GM12891 (cell line): ENCODE measurements at places on chromosomes 4 and X.

GRCh38 chr4:83724485-83725335, 188.8 kb downstream of the GPAT3 start:
- no peak for DNase-seq

DNA sequence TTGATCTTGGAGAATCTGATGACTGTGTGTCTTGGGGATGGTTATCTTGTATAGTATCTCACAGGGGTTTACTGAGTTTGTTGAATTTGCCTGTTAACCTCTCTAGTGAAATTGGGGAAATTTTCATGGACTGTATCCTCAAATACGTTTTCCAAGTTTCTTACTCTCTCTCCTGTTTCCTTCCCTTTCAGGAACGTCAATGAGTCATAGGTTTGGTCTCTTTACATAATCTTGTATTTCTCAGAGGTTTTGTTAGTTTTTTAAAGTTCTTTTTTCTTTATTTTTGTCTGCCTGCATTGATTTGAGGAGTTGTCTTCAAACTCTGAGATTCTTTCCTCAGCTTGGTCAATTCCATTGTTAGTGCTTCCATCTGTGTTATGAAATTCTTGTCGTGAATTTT, 227.7 kb upstream of the GPRIN3 start:
- no peak for DNase-seq

DNA sequence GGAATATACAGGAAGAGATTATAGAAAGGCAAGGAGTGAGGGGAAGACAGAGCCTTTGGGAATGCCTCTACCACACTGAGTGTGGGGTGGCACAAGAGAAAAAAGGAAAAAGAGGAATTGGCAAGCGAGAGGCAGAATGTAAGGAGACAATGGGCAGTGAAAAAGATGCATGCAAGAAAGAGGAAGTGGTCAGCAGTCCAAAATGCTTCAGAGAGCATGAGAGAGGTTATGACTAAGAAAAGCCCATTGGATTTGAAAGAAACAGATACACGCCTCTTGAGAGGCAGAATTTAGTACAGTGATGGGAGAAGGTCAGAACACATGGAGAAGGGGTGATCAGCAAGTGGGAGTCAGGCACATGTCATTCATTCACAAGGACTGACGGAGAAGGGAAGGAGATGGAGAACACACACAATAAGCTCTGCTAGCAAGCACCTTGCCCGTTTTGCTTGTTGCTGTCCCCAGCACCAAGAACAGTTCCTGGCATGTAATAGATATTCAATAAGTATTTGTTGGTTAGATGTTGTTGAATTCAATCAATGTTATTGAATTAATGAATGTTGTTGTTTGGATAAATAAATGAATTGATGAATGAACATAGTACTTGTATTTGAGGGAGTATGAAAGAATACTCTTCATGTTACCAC, 6.3 kb downstream of the DCHS2 start:
- DNase-seq: no peak

- DNase-seq: no peak
Measured at GRCh38 chrX:30504309-30504708, 73.3 kb downstream of the TASL start.

- no peak for DNase-seq
Measured at GRCh38 chr4:43765514-43765913, 683.1 kb downstream of the KCTD8 start.
